ENCODE measurements at places on chromosomes 3 and 15.
A peak's percentile ranks its signal among the peaks of the same experiment; 100 is the strongest.

DNA sequence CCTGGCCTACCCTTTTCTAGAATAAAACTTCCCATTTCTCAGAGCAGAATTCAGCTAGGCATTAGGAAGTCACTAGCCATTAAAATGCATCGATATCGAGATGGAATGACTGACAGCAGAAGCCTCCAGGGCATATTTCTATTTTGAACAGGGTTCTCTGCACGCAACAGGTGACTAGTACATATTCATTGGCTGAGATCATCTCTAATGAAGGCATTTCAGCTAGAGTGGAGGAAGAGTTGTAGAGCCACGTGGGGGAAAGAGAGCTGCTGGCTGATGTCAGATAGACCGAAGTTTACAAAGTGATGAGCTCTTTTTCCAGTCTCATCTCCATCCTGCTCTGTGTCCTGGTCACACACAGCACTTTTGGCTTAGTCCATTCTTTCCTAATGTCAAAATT, 7.5 kb downstream of the TMEM40 start:
- H3K36me3 ChIP-seq, result no peaks in the 10 kb centered on the region
- DNase-seq, result no peak
- no peaks in the 10 kb centered on the region for H3K27me3 ChIP-seq
- H3K4me3 ChIP-seq, result no peak overlapping the region
- peaks cover 22% of the 10 kb centered on the region for H3K4me1 ChIP-seq

DNA sequence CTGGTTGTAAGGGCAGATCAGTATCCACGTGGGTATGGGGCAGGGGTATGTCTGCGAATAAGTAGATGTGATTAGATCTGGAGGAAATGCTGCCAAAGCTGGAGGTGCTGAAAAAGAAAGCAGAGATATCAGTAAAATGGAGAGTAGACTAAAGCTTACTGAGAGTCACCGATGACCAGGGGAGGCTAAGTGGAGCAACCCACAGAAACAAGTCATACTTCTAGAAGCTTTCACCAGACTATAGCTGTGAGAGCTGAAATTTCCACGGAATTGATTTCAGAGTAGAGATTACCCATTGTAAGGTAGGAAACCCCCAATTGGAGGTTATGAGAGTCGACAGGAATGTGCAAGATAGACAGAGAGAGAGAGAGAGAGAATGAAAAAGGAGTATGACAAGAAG, 27.5 kb downstream of the ONECUT1 start:
- H3K27ac ChIP-seq, result no peak overlapping the region
- no peaks in the 10 kb centered on the region for H3K4me1 ChIP-seq
- no peaks in the 10 kb centered on the region for H3K27me3 ChIP-seq
- no peak for DNase-seq

- H3K4me3 ChIP-seq, result no peak overlapping the region
- no peaks in the 10 kb centered on the region for H3K36me3 ChIP-seq
- H3K4me1 ChIP-seq, result no peaks in the 10 kb centered on the region
- no peak for DNase-seq
These were observed 60.9 kb upstream of the DIPK2A start for GRCh38 chr3:143910756-143911155.

- no peak for DNase-seq
- H3K27ac ChIP-seq, result no peak overlapping the region
- H3K27me3 ChIP-seq, result no peaks in the 10 kb centered on the region
- H3K4me1 ChIP-seq, result no peaks in the 10 kb centered on the region
These were observed 360.4 kb upstream of the TGFBR2 start for GRCh38 chr3:30245858-30246622.

DNA sequence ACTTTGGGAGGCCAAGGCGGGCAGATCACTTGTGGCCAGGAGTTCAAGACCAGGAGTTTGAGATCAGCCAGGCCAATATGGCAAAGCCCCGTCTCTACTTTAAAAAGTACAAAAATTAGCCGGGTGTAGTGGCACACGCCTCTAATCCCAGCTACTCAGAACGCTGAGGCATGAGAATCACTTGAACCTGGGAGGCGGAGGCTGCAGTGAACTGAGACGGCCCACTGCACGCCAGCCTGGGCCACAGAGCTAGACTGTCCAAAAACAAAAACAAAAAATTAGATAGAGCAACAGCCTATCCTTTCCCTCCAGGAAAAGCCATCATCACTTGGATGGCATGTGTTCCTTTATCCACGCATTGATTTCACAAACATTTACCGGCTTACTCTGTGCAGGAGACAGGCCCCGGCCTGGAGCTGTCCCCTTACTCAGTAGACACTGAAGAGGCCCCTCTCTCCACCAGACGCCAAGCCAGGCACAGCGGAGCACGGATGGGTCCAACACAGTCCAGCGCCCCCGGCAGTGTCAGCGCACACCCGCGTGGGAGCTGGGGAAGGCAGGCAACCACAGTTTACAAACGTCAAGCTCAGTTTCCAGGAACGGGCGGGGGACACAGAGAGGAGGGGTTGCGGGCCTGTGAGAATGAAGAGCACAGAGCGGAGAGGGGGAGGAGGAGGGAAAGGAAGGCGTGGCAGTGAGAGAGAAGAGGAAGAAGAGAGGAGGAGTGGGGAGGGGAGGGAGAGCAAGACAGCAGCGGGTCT, 3.1 kb downstream of the GP5 start:
- no peak for DNase-seq
- H3K27me3 ChIP-seq, result peaks cover 10% of the 10 kb centered on the region
- H3K4me3 ChIP-seq, result no peak overlapping the region
- H3K36me3 ChIP-seq, result no peaks in the 10 kb centered on the region
- H3K27ac ChIP-seq, result no peak overlapping the region

DNA sequence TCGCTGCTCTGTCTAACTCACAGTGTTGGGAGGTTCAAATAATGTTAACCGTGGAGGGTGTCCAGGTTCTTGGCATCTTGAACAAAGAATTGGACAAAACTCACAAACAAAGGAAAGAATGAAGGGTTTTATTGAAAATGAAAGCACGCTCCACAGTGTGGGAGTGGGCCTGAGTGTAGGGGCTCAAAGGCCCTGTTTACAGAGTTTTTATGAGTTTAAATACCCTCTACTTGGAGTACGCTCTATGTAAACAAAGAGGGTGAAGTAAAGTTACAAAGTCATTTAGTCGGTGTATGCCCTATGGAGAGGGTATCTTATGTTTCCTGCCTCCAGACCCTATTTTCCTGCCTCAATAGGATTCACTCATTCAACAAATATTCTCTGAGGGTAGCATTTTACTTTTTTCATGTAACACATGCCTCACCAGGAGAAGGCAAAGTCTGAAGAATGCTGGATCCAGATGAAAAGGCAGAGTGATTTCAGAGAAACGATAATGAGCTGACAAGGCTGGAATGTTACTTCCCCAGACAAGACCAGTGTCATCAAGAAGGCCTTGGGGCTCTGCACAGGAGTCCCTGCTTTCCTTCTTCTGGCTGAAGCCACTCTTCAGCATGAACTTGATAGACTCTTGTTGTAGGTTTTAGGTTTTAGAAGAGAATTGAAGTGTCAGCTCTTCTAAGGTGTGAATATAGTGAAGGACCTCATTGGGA, 163.6 kb downstream of the FAM43A start:
- H3K27ac ChIP-seq, result no peak overlapping the region
- no peaks in the 10 kb centered on the region for H3K27me3 ChIP-seq
- DNase-seq, result no peak
- H3K4me1 ChIP-seq, result no peaks in the 10 kb centered on the region
- H3K36me3 ChIP-seq, result no peaks in the 10 kb centered on the region

- peaks cover 18% of the 10 kb centered on the region for H3K36me3 ChIP-seq
- H3K4me1 ChIP-seq, result no peaks in the 10 kb centered on the region
- no peak overlapping the region for H3K27ac ChIP-seq
These were observed 16.1 kb downstream of the HACL1 start for GRCh38 chr3:15585111-15585845.

DNA sequence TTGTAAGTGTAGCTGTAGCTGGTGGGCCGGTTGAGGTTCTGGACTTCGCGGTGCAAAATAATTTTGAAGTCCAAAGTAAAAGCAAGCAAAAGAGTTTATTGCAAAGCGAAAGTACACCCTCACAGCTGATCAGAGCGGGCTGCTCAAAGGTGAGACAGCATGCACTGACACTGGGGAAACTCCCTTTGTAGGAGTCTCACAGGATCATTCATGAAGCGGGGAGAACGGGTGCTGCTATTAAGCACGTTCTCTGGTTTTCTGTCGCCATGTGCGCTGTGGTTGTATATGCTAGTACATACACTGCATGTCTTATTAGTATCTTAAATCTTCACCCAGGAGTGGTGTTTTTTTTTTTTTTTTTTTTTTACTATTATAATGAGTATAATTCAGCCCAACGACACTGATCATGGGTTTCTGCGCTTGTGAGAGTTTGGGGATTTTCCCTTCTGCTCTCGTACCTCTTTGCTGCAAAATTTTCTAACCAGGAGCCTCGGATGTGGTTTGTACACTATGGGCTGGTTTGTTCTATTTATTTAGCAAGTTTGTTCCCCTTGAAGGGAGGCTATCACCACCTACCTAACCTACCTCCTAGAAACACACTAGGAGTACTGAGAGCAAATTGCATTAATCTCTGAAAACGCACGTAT, 1.4 kb upstream of the AP4E1 start:
- peak overlapping the region; percentile 99 for H3K4me3 ChIP-seq
- H3K36me3 ChIP-seq, result no peaks in the 10 kb centered on the region
- peak overlapping the region; percentile 90 for H3K27ac ChIP-seq
- H3K4me1 ChIP-seq, result no peaks in the 10 kb centered on the region

DNA sequence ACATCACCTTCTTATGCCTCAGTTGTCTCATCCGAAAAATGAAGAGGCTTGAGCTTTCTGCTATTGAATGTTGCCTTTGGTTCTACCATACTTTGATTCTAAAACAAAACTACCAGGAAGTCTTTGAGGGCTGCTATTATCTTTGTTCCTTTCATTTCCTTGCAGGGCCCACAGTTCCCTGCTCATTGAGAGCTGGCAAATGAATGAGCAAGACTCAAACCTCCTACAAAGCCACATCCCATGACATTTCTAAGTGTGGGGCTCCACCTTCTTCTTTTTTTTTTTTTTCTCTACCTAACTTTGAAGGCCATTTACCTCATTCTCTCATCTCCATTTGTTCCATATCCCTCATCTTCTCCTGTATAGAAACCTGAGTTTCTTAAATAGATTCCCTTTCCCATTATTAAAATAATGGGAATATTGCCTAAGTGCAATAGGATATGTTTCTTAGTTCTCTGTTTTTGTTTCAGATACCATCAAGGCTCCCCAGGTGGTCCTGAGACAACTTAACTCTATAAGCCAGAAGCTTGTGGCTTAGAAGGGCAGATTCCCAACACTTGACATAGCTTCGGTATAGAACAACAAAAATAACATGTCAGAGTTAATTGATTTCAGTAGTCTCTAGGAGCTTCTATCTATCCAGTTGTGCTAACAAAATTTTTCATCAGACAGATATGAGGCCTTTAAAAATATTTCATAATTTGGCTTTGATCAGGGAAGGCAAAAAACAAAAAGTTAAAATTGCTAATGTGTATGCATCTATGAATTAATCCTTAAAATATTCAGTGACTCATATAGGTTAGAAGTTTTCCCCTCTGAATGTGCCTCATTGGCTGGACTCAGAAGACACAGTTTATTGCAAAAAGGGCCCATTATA, 951.6 kb downstream of the TUSC7 start:
- no peak for DNase-seq
- no peaks in the 10 kb centered on the region for H3K36me3 ChIP-seq
- no peak overlapping the region for H3K27ac ChIP-seq
- no peaks in the 10 kb centered on the region for H3K4me1 ChIP-seq
- no peaks in the 10 kb centered on the region for H3K27me3 ChIP-seq

- DNase-seq, result no peak
- H3K27me3 ChIP-seq, result no peaks in the 10 kb centered on the region
- no peaks in the 10 kb centered on the region for H3K4me1 ChIP-seq
- no peaks in the 10 kb centered on the region for H3K36me3 ChIP-seq
These were observed 87.7 kb upstream of the HACD2 start for GRCh38 chr3:123672429-123673146.

DNA sequence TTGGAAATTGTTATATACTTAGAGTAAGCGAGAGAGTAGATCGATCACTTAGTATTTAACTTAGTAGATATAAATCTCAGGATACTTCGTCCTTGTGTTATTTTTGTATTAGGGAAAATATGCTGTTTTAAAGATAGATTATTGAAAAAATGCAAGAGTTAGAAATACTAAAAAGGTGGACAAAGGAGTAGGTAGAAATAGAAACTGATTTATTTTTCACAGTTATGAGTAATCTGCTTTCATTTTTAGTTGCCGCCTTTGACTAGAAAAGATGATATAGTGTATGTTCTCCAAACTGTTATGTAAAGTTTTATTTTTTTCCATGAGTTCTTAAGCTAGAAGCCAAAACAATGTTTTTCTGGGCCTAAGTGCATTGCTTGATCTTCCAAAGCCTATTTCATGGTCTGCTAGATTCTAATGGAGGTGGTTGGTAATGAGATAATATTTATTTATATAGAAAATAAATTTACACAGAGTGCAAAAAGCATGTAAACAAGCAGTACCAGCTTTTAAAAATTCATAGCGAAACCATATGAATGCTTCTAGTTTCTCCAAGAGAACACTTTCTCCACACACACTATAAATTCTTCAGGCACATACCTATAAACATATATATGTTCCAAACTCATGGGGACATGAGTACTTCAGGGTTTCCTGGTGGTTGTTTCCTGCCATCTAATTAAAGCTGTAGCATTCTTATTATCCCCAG, 61.1 kb downstream of the DIPK2A start:
- peak; percentile 21 for DNase-seq
- H3K36me3 ChIP-seq, result no peaks in the 10 kb centered on the region
- H3K4me3 ChIP-seq, result no peak overlapping the region
- peak overlapping the region; percentile 45 for H3K27ac ChIP-seq
- H3K4me1 ChIP-seq, result peaks cover 33% of the 10 kb centered on the region
- no peaks in the 10 kb centered on the region for H3K27me3 ChIP-seq

GRCh38 chr3:169134194-169134593, 529.3 kb downstream of the MECOM start:
- no peaks in the 10 kb centered on the region for H3K4me1 ChIP-seq
- H3K4me3 ChIP-seq, result no peak overlapping the region
- DNase-seq, result no peak
- no peak overlapping the region for H3K27ac ChIP-seq
